ENCODE measurements at places on chromosomes 3 and 15. TPM values are rescaled to one million over a fixed set of nuclear protein-coding genes. Genes with fewer than 3 reads are reported as not detected.

GPR176 gene
- 0.14 TPM for total RNA-seq

CKMT1B gene
- 0.25 TPM for total RNA-seq

PPP2R3A gene
- 0.51 TPM for total RNA-seq

CD96 gene
- total RNA-seq: 40.8 TPM

GALNT15 gene
- not detected for total RNA-seq

LRRC49 gene
- 0.62 TPM for total RNA-seq

ITIH1 gene
- total RNA-seq: not detected

OIP5 gene
- 14.0 TPM for total RNA-seq

FAM43A gene
- 5.1 TPM for total RNA-seq

UQCC5 gene
- 12.7 TPM for total RNA-seq

TMEM212 gene
- not detected for total RNA-seq

NOX5 gene
- total RNA-seq: not detected

THSD4 gene
- total RNA-seq: not detected

CELF6 gene
- total RNA-seq: 0.37 TPM

TNFAIP8L3 gene
- not detected for total RNA-seq

DUOX1 gene
- 0.07 TPM for total RNA-seq

INKA1 gene
- 0.70 TPM for total RNA-seq

AMT gene
- total RNA-seq: 3.6 TPM

ARHGAP11A gene
- total RNA-seq: 111 TPM

PLSCR1 gene
- 65.1 TPM for total RNA-seq

NOP10 gene
- 313 TPM for total RNA-seq

PPARG gene
- total RNA-seq: 1.1 TPM

ACKR4 gene
- 0.09 TPM for total RNA-seq

All from activated CD4-positive, alpha-beta T cell treated with anti-CD3 and anti-CD28 coated beads for 36 hours (primary cell).